Activated CD8-positive, alpha-beta memory T cell treated with anti-CD3 and anti-CD28 coated beads for 1 hour (primary cell): ENCODE measurements at places on chromosomes 3 and 15.

DNA sequence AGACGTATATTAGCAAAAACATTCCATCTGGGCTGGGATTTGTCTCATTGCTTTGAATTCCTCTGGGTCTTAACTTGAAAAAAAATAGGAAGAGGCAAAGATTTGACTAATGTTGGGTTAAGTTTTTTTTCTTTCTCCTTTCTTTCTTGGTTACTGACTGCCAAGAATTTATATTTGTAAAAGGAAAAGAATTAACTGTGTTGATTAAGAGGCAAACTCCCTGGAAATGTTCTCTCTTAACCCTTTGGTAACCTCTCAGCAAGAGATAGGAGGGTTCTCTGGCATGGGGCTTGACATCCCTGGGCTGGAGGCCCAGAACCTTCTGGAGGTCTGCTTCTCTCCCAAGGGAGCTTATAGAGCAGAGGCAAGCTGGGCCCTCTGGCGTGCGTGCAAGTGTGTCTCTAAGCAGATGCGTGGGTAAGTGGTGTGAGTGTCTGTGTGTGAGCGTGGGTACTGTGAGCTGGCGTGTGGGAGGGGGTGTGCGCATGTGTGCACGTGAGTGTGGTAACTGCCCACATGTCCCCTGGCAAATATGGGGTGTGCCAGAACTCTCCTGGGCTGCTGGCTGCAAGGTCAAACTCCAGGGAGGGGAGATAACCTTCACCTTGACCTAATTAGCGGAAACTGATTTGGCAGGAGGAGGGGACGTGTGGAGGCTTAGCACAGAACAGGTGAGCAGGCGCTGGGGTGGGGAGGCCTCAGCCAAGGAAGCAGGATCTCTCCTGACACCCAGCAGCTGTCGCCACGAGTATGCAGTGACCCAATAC, 49.4 kb upstream of the MAGEF1 start:
- no peak for DNase-seq

DNA sequence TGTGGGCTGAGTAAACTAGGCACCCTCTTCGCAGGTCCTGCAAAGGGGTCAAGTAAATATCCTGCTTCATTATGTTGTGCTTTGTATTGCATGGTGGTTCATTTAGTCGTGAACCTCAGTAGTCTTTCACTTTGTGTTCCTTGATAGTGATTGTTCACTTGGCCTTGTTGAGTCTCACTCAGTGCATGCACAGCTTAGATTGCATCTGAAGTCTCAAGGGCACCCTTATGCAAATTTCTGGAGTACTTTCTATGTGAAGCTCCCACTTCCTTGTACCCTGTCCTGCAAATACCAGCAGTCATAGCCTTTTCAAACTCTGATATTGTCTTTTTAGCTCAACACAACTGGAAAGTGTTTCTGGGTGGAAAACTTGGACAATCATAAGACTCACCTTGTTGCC, 519.2 kb downstream of the NAALADL2 start:
- no peak for DNase-seq

- DNase-seq = no peak
These were observed 8.7 kb downstream of the ZNF774 start for GRCh38 chr15:90360746-90361145.

- DNase-seq = no peak
These were observed 192.0 kb downstream of the TPRG1 start for GRCh38 chr3:189363590-189364255.

GRCh38 chr3:126372413-126373145, 15.4 kb upstream of the KLF15 start:
- DNase-seq = no peak

DNA sequence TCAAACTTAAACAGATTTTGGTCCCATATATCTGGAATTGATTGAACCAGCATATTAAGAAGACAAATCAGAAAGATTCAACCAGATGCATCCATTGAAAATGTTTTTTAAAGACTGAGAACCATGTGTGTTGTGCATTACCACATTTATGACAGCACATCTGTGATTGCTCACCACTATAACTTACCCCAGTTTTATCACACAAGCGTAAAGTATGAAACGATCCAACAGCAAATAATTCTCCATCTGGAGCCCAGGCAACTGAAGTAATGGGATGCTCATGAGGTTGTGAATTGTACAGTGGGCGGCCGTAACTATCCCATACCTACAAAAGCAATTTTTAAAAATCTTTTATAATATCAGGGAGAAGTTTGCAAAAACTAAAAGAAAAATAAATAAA, 43.2 kb downstream of the IFT80 start:
- no peak for DNase-seq

- DNase-seq = no peak
These were observed 71.0 kb upstream of the GALNT15 start for GRCh38 chr3:16103472-16103871.

- DNase-seq = no peak
These were observed at the start of gene EPB42 for GRCh38 chr15:43220991-43221403. TSS of gene EPB42 (minus strand) at chr15:43221018. CDS start at chr15:43220825, 193 bp downstream.

DNA sequence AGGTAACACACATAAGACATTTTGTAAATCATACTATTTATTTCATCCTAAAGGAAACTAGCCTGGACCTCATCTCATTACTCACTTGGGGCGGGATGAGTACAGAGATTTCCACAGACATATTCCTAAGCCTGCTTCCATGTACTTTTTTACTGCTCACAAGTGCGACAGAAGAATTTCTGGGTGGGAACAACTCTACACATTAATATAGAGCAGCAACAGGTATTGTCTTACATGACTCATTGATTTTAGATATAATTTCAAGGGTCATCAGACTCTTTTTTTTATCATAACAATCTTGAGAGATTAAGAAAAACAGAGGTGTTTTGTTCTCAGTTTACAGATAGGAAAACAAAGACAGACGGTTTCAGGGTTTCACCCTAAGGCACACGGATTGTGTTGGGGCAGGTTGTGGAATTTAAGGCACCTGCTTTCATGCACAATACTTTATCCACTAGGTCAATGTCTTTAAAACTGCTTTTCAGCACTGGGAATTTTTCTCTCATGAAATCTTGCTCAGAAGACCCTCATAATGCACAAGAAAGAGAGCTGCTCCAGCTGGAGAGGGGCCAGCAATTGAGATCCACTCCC, 186.7 kb upstream of the CDIN1 start:
- no peak for DNase-seq

DNA sequence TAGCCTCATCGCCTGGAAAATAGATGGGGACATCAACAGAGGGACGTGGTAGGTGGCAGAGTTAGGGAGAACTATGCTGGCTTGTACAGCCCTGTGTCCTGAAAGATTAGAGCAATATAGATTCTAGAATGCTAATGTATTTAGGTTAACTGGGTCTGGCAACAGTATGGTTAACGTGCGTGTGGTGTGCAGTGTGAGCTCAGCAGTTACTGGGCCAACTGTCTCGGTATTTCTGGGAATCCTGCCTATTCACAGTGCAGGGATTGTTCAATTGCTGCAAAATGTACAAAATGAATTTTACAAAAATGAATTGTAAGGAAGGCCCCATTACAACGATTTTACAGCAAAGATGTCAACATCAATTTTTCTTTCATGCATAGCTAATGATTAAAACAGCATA, 20.6 kb downstream of the MEIS2 start:
- DNase-seq = no peak

- no peak for DNase-seq
These were observed 62.6 kb downstream of the DUT start for GRCh38 chr15:48393645-48394506.

DNA sequence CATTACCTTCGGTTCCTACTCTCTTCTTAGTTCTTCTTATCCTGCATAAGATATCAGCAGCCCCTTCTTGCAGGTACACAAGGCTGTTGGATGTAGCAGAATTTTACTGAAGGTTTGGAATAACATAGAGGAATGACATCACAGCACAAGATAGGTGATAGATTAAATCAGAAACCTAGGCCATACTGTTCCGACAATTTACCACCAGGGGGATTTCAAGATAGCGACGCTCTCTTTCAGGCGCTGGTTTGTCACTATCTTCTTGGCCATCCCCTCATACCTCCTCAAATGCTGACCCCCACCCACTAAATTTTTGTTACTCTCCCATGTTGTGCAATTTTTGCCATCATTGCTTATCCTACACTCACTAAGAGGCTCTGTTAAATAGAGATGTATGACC, 3.5 kb downstream of the SIDT1 start:
- DNase-seq = no peak

GRCh38 chr3:151062611-151063010, 22.9 kb upstream of the MED12L start:
- DNase-seq = no peak

- DNase-seq = no peak
These were observed 591 bp downstream of the FOXL2NB start for GRCh38 chr3:138947495-138948121.

DNA sequence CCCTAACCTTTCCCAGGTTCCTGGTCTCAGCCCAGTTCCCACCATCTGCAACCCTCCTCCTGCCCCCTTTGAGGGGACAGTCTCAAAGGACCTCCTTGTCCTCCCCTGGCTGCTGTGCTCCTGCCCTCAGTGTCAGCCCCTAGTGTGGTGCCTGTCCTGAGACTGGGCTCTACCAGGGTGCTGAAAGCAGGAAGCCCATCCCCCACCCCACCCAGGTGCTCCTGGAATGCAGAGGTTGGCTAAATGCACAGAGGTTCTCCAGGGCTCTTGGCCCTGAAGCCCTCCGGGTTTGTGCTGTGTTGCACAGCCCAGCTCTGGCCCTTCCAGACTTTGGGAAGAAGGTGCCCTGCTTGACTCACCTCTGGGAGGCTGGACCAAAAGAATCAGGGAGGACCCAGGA, 21.8 kb downstream of the C3orf18 start:
- DNase-seq = no peak

DNA sequence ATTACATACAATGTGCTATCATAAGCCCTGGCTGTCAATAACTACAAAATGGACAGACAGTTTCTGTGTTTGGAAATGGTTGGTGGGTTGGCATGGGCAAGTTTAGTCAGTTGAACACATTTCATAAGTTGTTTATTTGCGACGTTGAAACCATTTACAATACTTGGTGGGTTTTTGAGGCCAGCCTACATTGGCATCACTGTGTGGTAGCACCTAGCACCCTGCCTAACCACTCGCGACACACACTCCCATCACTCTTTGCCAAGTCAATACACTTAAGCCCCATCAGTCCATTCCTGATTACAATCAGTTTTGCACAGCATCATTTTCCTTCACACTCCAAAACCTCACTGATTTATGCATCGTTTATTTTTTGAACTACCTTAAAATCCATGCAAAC, 13.8 kb downstream of the PROK2 start:
- no peak for DNase-seq

- DNase-seq = no peak
These were observed 748.3 kb upstream of the NECTIN3 start for GRCh38 chr3:110323349-110323748.

DNA sequence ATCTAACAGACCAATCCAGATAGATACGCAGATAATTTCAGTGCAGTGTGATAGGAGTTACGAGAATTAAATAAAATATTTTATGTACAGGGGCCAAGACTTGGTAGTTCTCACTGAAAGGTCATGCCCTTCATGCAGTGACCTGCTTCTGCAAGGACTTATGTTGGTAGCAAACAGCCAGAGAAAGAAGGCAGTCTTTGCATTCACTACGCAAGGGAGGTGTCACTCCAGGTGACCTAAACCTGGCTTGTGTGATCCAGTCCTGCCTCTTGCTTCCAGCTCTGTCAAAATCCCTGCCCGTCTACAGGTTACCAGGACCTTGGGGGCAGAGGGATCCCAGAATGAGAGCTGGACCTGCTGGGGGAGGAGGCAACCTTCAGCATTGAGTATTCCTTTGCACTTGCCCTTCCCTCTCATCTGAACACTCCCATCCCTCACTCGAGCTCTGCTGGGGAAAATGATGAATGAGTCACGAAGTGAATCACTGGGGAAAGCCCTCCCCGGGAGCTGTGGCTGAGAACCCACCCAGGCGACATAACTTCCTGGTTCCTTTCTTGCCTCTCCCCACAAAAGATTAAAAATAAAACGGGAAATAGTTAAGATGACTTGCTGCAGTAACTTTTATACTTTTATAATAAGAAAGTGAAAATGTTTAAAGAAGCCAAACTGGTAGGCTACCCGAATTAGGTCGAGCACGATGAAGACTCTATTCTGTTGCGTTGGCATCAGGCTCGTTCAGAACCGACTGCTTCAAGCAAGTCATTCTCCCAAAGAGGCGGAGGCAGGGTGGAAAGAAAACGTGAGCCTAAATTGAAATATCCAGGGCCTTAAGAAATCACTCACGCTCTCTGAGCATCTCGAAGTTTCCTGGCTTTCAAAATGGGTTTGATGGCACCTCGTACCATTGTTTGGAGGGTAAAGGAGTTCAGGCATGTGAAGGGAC, 216.1 kb downstream of the SLCO3A1 start:
- DNase-seq = peak; percentile 20

- DNase-seq = no peak
These were observed 603.6 kb upstream of the TGFBR2 start for GRCh38 chr3:30002797-30003196.

GRCh38 chr3:120302361-120302760, 17.3 kb upstream of the GPR156 start:
- DNase-seq = no peak

GRCh38 chr15:96887730-96888129, 557.2 kb downstream of the NR2F2 start:
- DNase-seq = no peak

- DNase-seq = no peak
These were observed 25.8 kb downstream of the ANP32A start for GRCh38 chr15:68794863-68795262.

- DNase-seq = peak; percentile 52
These were observed 6.3 kb downstream of the AEN start for GRCh38 chr15:88627463-88627862.

DNA sequence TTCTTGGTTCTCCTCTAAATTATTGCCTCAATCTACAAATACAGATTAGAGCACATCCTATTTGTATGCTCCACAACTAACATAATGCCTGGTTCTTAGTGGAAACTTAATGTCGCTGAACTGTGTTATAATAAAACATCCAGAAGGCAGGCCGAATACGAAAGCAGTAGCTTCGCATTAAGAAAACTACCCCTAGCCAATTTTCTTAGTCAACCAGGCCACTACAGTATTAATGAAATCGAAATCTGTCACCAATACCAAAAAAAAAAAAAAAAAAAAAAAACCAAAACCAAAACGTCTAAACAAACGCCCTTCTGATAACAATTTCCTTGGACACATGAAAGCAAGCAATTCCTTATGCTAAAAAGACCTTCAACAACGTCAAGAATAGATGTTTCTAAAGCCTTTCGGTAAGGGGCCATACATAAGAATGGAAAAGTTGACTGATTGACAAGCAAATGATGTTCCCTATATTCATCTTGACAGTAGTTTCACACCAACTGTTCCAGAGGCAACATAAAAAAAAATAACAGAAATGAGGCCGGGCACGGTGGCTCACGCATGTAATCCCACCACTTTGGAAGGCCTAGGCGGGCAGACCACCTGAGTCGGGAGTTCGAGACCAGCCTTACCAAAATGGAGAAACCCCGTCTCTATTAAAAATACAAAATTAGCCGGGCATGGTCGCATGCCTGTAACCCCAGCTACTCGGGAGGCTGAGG, 1.3 kb downstream of the DENND6A start:
- no peak for DNase-seq

- DNase-seq = no peak
These were observed 100.2 kb upstream of the NAALADL2 start for GRCh38 chr3:174758943-174759342.

DNA sequence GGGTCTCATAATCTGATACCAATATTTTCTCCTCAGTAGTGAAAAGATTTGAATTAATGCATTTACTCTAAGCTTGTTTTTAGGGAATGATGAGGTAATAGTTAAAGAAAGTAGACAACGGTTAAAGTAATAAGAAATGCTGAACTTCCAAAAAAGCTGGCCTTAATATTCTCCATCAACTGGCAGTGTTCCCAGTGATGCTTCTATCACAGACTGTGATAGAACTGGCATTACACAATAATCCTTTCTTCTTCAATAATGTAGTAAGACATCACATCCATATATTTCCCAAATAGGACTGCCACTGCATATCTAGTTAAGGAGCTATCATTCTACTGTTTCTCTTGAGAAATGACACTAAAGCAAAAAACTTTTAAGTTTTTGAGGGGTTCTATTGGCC, 188.7 kb downstream of the IL5RA start:
- no peak for DNase-seq
